Heart right ventricle (tissue), 16 donors: ENCODE measurements at places on chromosomes 2 and 18.

- DNase-seq = no peak
Observed at GRCh38 chr2:204737296-204737695, 192.0 kb downstream of the PARD3B start.

DNA sequence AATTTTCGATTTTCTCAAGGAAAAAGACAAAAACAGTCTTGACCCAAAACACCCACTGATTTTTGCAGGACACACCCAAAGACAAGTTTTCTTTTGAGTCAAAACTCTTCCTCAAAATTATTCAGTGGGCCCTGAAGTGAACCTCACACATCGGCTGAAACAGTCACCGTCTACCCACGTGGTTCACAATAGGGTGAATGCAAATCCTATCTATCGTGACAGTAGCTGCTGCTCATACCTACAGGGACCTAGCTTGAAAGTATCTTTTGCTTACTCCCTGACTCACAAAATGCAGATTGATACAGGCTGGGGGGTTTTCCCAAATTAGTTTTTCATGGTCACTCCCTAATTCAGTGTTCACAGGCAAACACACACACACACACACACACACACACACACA, 10.7 kb upstream of the CD226 start:
- no peak for DNase-seq

GRCh38 chr2:8230466-8230865, 451.4 kb upstream of the ID2 start:
- no peak for DNase-seq

DNA sequence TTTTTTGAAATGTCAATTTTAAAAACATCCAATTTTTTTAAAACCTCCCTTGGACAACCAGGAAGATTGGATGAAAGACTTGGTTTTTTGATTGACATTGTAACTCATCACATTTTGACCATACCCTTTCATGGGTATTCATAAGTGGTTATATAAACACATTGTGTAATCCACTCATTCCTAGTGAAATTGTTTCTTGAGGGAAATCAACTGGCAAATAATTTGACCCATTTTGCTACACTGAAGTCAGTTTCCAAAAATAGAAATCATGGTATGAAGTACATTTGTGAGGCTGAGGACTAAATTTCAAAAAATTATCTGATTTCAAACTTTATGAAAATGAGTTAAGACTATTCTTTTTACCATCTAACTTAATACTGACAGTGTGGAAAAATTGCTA, 31.5 kb downstream of the FBXO48 start:
- DNase-seq = no peak

- DNase-seq = no peak
Observed at GRCh38 chr2:29579495-29580169, 341.8 kb downstream of the ALK start.

GRCh38 chr18:54630963-54631362, 39.9 kb downstream of the DYNAP start:
- no peak for DNase-seq

DNA sequence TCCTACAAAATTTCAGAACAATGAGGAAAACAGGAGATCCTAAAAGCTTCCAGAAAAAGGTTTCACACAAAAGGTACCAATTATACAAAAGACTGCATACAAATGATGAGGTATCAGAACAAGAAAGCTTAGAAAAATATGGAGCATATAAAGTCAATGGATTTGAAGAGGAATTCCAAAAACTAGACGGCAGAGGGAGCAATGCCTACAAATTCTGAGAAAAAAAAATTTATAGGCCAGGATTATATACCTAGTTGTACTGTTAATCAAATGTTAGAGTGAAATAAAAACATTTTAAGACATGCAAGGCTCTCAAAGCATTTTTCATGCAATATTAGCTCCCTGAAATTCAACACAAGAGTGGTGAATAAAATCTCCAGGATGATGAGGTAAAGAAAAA, 106.2 kb downstream of the ZRANB3 start:
- DNase-seq = no peak

DNA sequence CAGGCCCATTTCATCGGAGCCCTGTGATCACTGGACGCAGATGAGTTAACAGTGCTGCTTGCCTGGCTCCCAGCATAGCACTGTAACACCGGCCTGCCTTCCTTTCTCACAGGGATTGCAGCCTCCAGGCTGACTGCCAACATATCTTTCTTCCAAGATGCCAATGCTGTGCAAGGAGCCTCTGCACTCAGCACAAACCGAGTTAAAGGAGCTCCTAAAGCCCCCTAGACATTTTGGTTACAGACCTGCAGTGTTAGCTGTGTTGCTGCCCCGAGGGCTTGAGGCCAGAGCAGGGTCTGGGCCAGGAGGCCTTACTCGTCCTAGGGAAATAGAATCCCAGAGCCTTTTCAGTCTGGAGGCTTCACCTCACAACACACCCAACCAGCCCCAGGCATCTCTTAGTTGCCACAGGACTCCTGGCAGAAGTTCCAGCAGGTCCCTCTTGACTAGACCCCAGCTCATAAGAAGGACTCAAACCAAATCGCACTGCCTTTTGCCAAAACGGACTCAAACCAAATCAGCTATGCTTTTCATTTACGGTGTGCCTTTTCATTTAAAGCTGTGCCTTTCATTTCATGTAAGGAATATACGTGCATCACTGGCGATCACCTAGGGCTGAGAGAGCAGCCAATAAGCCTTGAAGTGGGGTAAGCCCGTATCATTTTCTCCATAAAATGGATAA, 58.4 kb upstream of the EML4 start:
- DNase-seq = no peak

DNA sequence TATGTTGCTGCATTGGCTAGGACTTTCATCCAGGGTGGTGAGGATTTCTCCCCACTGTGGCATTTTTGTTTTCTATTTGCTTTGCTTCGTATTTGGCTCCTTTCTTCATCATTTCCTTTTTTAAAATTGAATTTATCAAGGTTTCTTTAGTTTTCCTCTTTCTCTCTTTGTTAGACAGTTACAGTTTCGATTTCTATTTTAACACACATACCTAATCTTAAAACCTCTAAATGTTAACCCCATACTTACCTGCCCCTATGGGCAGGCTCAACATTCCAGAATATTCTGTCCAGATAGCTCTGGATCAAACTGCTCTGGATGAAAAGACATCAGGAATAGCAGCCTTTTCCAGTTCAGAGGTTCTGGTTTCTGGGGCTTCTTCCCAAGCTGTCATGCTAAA, 49.2 kb downstream of the DIPK1C start:
- DNase-seq = no peak

GRCh38 chr2:8486141-8486540, 195.7 kb upstream of the ID2 start:
- no peak for DNase-seq

- DNase-seq = no peak
Observed at GRCh38 chr2:55114082-55114481, 63.8 kb upstream of the RTN4 start.

GRCh38 chr18:28043631-28044030, 133.3 kb downstream of the CDH2 start:
- DNase-seq = no peak

DNA sequence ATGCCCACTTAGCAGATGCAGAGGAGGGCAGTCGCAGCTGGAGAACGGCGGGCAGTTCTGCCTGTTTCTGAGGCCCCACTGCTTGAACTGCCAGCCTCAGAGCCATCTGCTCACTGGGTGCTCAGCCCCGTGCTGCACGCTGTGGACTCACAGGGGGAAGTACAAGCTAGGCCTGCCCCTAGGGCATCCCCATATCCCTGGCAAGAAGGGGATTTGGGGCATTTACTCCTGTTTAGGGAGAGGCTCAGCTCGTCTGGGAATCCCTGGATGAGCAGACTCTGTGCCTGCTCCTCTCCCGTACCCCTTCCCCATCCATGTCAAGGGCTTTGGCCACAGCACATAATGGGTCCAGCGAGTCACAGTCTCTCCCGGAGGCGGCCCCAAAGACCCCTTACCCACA, 169.8 kb upstream of the PKDCC start:
- DNase-seq = no peak

- no peak for DNase-seq
Observed at GRCh38 chr2:217654168-217654567, 348.6 kb downstream of the TNS1 start.

DNA sequence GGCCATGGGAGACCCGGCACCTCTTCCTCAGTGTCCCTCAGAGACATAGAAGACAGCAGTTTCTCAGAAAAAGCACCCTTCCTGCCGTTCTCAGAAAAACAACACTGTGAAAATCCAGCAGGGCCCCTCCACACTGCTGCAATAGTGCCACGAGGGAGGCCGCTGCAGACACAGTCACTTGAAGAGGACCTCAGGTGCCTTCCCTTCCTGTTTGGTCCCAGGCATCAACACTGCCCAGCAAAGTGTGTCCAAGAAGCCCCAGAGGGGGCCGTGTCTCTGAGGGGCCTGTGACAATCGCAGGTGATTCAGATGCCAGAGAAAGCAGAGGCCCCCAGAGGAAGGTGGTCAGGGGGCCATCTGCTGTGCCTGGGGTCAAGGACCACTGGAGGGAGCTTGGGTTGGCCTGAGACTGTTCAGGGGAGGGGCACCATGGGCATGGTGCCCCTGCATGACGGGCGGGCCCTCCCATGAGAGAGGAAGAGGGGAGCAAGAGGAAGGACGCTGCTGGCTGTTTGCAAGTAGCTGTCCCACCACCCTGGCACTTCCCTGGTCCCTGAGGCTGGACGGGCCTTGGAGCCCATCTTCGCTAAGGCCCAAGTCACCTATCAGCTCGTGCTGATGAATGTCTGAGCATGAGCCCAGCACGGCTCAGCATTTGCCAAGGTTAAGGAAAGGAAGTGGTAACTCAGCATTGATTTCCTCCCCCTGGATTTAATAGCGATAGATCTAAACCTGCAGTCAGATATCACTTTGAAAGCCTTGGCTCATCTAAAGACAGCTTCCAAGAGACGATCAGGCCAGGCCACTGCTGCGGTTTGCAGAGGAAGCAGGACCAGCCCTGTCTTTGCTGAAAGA, 9.1 kb downstream of the TWIST2 start:
- DNase-seq = no peak

DNA sequence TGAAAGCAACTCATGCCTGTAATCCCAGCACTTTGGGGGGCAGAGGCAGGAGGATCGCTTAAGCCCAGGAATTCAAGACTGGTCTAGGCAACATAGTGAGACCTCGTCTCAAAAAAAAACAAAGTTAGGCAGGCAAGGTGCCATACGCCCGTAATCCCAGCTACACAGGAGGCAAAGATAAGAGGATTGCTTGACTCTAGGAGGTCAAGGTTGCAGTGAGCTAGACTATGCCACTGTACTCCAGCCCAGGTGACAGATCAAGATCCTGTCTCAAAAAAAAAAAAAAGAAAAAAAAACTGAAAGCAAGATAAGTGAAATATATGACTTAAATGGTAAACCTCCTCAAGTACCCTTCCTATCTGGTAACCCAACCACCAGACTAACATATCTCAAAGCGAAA, 59.8 kb downstream of the USP34 start:
- no peak for DNase-seq

GRCh38 chr18:63137999-63138435, 181.6 kb downstream of the BCL2 start:
- peak; percentile 72 for DNase-seq

DNA sequence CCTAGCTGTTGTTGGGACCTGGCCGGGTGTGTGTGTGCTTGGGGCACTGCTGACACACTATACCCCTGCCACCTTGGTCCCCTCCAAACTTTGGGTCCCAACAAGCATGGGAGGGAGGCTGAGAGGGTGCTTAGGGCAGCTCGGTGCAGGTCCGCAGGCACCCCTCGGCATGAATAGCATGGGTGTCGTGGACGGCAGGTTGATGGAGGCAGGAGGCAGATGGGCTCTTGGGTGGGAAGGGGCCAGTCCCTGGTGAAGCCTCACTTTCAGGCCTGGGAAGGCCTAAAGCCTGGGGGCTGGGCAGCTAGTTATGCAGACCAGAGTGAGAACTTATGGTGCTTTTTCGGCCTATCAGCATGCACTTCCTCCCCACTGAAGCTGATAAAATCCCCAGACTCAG, 164.2 kb downstream of the CDH19 start:
- no peak for DNase-seq

DNA sequence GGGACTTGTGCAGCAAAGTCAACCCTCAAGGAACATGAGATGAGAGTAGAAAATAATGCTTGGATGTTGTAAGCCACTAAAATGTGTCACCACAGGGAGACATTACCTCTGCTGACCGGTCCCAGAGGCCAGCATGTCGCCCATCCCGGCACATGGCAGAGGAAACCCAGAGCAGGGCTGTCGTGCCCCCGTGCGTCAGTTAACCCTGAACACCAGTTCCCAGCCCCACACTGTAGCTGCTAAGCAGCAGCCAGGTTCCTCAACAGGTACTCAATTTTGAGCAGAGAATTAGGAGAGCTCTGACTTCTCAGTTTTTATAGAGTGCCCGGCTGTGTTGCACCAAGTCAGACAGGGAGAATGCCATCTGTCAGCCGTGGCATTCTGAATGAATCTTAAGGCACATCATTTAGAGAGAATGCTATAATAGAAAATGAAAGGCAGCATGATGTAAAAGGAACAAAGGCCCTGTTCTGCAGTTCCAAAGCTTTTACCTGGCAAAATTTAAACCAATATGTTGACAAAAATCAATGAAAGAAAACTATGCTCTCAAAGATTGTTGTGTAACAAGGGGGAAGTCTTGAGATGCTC, 307.9 kb downstream of the METTL4 start:
- no peak for DNase-seq

DNA sequence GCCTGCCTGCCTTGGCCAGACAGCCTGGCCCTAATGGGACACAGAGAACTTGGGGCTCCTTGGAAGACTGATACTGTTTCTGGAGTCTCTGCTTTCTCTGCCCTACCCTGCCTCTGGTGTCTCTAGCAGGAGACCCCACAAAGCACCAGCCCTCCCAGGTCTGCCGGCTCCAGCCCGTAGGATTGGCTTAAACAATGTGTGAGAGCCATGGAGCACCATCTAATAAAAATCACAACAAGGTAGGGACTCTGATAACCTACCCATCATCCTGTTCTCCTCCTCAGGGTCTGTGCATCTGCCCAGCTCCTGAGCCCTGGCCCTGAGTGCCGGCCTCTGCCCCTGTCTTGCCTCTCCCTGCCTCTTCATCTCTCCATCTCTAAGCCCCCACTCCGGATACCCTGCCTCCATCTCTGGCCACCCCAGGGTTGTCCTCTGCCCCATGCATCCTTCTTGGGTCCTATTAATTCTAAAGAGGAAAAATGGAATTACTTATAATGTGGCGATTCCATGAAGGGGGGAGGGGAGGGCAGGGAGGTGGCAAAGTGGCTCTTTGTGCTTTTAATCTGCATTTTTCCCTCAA, 1.2 kb upstream of the ECEL1 start:
- no peak for DNase-seq

GRCh38 chr2:71499691-71500090, 46.3 kb downstream of the DYSF start:
- no peak for DNase-seq

DNA sequence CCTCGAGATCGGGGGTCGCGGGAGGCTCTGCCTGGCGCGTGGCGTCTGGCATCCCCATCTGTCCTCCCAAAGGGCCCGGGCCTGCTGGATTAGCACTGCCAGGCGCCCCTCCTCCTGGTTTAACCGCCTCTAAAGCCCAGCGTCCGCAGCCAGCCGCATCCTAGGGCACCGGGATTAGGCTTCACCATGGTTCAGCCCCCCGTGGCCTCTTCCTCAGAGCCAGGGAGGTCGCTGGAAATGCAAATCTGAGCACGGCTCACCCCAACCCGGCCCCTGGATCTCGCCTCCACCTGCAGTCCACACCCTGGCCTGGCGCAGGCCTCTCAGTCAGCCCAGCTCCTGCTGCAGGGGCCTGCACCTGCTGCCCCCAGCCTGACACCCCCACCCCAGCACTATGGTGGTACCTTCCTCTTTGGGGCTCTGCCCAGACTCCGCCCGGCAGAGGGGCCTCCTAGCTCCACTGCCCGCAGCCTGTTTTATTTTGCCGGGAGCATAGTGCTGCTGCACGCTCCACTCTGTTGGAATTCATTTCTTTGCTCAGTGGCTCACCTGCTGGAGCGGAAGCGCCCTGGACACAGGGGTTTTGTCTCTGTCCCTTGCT, 13.2 kb downstream of the PRELID3A start:
- no peak for DNase-seq

- no peak for DNase-seq
Observed at GRCh38 chr2:188285049-188285448, 6.6 kb upstream of the GULP1 start.
